ENCODE measurements at places on chromosomes 12 and 14.

GRCh38 chr14:75486318-75486717 lies 36.0 kb upstream of the BATF start:
- DNase-seq: no peak

- DNase-seq: no peak
Measured at GRCh38 chr14:70905301-70905700, 2.0 kb upstream of the PCNX1 start.

DNA sequence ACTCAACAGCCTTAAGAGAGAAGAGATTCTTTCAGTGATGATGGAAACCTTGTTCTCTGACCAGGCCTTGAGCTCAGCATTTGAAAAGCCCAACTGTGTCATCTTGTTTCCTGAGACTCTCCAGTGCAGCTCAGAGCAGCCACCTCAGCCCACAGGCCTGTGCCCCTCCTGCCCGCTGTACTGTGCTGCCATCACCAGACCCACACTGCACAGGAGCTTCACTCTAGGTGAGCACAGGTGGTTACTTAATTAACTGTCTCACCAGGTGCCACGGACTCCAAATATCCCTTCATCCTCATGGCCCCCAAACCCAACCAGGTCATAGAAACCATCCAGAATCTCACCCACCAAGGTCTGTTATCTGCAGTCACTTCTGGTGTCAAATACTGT lies 51.3 kb downstream of the JAG2 start:
- DNase-seq: no peak

DNA sequence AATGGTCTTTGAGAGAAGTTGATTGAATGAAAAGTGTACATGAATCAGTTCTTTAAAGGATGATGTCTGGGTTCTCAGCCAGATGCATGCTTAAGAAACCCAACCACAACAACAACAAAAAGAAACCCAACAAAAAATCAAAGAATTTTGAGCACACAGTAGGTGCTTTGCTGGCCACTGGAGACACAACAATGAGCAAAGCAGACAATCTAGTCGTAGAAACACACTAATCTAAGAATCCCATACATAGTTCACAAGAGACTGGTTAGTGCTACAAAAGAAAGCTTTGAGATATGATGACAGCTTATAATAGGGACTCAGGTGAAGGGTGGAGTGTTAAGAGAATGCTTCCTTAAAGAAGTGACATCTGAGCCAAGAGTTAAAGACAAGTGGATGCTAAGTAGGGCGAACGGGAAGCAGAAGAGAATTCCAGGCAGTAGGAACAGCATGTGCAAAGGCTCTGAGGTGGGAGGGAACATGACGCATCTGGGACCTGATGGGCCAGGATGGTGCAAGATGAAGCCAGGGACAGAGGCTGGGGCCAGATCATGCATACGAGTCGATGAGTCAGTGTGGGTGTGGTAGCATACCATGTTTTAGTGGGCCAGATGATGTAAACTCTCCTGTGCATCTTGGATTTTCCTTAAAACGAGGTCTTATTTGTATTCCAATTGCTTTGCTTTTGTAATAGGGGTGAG lies 4.6 kb upstream of the HIP1R start:
- DNase-seq: no peak

DNA sequence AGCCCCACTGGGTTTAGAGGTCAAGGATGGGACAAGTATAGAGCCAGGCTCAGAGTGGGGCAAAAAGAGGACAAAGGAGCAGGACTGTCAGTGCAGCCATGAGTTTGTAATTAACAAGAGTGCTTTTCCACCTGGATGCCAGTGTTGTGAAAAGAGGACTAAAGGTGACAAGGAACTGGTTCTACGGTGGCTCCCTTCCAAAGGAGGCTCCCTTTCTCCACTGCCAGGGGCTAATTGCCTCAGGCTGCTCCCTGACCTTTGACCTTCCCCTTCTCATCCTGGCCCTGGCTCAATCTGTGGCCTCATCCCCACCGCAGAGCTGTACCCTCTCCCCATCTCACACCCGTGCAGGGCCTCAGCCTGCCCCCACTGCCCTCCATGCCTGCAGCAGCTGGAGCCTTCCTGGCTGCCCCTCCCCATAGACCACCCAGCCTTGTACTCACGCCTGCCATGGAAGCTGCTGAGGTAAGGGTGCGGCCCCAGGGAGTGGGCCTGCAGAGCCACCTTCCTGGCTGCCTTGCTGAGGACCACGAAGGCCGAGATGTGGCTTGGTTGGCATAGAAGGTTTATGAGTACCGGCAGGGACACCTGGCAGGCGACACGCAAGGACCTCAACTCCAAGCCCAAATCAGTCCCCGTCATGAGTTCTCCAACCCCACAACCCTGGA lies 24.8 kb upstream of the FKBP4 start:
- no peak for DNase-seq

DNA sequence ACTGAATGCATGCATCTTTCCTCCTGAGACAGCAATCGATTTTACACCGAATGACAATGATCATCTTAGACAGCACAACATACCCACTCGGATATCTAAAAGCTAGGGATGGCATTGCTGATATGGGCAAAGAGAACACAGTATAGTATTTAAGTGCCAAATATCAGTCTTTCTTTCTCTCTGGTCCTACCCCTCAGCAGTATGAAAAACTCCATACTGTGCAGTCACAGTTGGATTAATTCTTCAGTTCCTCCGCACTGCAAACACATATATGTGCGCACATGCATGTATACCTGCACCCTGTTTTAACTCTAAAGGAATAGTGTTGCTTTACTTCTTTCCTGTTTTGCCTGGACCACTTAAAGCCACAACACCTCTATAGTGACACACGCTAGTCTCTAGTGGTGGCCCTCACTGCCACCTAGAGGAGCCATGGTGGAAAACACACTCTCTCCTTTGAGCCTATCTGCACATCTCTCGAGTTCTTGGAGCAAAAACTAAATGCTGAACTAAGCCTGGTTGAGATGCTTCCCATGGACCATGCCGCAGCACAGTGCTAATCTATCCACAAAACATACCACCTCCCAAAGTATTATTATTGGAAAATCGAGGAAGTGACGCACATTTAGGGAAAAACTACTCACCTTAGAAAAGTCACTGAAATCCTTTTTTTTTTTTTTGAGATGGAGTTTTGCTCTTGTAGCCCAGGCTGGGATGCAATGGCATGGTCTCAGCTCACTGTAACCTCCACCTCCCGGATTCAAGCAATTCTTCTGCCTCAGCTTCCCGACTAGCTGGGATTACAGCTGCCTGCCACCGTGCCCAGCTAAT lies 11.9 kb downstream of the TMEM52B start:
- DNase-seq: no peak

DNA sequence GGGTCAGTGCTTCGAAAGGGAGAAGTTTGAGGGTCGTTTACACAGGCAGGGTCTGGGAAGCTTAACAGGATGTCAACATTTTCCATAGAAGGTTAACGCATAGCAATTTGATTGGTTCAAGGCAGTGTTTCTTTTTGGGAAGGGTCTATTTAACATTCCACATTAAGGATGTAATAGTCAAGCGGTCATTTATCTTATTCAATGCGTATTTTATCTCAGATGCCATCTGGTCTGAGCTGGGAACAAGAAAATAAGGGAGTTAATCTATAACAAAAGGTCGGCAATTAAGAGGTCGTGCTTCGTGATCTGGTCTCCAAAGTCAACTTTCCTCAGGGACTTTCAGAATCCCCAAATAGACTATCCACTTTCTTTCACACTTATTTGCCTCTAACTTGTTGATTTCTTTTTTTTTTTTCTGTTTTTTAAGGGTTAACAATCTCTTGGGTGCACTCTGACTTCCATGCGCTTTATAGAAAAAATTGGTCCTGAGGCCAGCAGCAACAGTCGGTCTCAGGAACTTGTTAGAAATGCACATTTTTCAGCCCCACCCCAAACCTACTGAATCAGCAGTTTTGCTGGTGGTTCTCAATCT lies 550 bp upstream of the RESF1 start:
- DNase-seq: no peak

GRCh38 chr12:46553266-46553665 lies 180.7 kb upstream of the SLC38A2 start:
- DNase-seq: no peak

GRCh38 chr14:90398315-90398839 lies 1.5 kb downstream of the CALM1 start:
- DNase-seq: no peak

DNA sequence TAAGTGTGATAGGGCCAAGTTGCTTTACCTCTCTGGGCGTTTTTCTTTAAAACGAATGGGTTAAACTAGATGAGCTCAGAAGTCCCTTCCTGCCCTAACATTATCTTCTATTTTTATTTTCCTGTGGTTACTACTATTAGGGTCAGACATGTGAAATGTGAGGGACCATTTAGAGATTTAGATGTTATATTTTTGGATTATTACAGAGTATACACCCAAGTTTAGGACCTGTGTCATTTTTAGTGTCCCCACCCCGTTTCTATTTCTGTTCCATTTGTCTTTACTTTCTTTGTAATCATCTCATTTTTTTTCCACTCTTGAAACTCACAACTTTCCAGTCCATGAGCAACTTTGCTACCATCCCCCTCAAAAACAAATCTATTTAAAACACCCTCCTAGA lies 56.3 kb downstream of the SLC4A8 start:
- no peak for DNase-seq

GRCh38 chr12:112684742-112685141 lies 106.8 kb upstream of the RPH3A start:
- no peak for DNase-seq

GRCh38 chr12:39122562-39123204 lies 217.3 kb upstream of the CPNE8 start:
- no peak for DNase-seq

DNA sequence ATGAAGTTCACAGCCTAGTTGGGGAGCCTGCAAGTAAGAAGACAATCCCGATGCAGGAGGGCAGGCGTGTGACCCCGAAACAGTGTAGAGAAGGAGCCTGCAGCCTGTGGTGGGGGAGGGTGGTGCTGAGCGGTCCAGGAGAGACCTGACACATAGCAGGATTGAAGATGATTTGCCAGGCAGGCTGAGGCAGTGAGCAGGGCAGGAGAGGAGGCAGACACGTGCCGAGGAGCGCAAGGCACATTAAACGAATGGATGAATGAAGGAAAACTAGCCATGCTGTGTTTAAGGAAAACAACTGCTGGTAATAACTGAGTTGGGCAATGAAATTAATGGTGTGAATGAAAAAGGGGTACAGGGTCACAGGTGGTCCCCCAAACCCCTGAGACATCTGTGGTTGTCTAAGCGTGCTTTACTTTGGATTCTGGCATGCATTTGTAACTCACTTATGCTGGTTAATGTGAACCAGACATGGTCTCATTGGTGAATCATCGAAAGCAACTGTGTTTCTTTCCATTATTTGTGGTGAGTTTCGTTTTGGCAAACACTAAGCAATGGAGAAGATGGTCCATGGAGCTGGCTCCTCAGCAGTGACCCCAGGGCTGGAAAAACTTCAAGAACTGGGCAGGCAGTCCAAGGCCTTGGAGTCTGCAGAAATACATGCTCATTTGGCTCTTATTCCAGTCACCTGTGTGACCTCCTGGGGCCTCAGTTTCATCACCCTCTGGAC lies 96.9 kb upstream of the EVL start:
- no peak for DNase-seq

- DNase-seq: no peak
Measured at GRCh38 chr12:123468786-123469185, 10.8 kb downstream of the SNRNP35 start.

DNA sequence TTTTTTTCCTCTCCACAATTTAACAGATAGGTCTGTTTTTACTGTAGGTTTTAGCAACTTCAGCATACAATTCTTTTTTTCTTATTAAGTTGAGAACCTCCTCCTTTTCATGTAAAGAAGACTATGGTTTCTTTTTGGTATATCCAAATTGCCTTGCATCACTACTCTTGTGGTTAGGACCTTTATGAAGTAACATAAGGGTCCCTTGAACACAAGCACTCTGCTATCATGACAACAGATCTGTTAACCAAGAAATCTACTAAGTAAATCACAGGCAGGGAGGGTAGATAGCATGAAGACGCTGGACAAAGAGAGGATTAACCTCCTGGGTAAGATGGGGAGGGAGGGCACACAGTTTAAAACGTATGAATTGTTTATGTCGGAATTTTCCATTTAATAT lies 380.6 kb downstream of the CCDC91 start:
- DNase-seq: no peak

DNA sequence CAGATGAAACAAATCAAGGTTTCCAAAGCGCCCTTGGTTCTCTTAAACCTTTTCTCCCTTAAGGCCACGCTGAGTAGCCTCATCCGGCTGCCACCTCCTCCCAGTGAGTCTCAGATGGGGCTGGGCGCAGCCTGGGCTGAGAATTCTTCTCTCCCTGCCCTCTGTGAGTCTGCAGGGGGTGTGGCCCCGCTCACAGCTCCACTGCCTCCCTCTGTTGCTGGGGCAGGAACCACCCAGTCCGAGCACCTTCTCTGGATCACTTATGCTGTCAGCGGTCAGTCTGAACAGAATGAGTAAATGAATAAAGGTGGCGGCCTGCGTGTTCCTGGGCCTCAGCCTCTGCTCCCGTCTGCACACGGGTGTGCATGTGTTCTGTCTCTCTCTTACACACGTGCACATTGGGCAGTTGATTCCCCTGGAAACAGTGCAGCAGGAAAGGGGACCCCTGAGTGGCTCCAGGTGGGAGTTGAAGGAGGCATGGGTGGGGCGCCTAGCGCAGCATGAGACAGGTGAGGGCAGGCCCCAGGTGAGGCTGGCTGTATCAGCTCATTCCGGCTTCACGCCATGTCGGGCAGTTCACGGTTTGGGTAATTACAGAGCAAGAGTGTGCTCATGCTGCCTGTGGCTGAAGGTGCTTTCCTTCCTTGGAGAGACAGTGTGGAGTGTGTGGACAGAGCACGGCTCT lies 4.3 kb downstream of the PAPLN start:
- DNase-seq: no peak

DNA sequence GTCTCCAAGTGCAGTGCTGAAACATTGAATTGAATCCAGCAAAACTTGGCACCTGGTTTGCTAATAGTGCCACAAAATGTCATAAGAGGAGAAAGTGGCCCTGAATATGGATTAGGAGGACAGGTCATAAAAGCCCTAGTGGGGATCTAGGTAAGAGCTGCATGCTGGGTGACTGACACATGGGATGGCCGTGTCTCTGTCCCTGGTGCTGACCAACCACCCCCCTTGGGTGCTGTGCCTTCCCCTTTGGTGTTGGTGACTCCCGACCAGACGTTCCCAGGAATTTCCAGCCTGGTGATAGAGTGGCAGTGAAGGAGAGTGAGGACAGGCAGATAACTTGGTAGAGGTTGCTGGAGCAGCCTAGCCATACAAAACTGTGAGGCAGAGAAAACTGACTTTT lies 142.8 kb downstream of the VRK1 start:
- no peak for DNase-seq

DNA sequence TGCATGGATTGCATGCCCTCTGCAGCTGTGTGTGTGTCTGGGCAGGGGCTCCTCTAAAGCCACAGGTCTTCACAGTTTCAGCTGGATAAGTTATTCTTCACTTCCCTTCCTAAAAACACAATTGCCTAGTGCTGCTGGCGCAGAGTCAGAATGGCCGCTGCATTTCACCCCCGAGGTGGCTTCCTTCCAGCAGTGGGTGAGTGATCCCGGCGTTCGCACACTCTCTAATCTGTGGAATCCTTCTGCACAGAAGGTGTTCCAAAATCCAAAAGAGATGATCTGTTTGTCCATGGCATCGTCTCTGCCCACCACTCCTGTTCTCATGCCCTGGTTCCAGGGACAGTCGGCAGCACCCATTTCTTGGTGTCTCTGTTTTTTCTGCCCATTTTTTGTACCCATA lies 340.7 kb downstream of the DPF3 start:
- DNase-seq: no peak

GRCh38 chr12:45743247-45743646 lies 13.7 kb downstream of the ARID2 start:
- no peak for DNase-seq

- DNase-seq: peak; percentile 15
Measured at GRCh38 chr14:70714055-70714550, 72.4 kb downstream of the TTC9 start.

All from SHP77 treated with DMSO at 0.1 percent for 48 hours (cell line).